ENCODE measurements at places on chromosomes 16 and 17. TPM values are rescaled to one million over a fixed set of nuclear protein-coding genes. Genes with fewer than 3 reads are reported as not detected.

SLC35G6 gene
- total RNA-seq = not detected

PITPNC1 gene
- 1.1 TPM for total RNA-seq

CCDC102A gene
- total RNA-seq = 3.0 TPM

- DNase-seq = no peak
Observed at GRCh38 chr16:64914-65255, 7.5 kb downstream of the RHBDF1 start.

GRCh38 chr17:61678339-61678738 is 87.3 kb upstream of the NACA2 start:
- DNase-seq = no peak

GRCh38 chr17:40577611-40578065 is 12.4 kb upstream of the CCR7 start:
- no peak for DNase-seq

- no peak for DNase-seq
Observed at GRCh38 chr17:34368946-34369500, 6.0 kb upstream of the CCL1 start.

GRCh38 chr16:85637061-85637807 is 24.1 kb downstream of the GSE1 start:
- DNase-seq = no peak

DNA sequence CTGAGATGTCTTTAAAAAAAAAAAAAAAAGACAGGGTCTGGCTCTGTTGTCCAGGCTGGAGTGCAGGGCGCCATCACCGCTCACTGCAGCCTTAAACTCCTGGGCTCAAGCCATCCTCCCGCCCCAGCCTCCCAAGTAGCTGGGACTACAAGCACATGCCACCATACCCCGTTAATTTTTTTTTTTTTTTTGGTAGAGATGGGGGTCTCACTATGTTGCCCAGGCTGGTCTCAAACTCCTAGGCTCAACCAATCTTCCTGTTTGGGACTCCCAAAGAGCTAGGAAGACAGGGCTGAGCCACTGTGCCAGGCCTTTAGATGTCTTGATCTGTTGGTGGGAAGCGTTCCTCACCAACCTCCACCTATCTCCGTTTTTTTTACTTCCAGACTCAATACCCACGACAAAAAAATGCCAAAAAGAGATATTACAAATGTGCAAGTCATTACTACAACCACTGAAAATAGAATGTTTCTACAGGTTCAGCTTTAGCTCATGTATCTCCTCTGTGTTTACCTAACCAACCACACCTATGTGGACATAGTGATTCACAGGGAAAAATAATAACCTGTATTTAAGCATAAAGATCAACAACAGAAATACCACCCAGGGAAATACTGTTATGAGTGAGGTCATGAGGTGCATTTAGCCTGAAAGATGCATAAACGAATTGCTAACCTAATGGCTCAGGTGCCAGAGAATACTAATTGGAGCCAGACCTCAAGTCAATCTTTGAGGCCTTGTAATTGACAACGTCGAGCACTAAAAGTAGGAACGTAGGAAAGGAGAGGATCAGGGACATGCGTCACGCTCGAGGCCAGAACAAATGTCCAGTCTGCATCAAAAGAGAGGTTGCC is 22.6 kb downstream of the NACA2 start:
- no peak for DNase-seq

DNA sequence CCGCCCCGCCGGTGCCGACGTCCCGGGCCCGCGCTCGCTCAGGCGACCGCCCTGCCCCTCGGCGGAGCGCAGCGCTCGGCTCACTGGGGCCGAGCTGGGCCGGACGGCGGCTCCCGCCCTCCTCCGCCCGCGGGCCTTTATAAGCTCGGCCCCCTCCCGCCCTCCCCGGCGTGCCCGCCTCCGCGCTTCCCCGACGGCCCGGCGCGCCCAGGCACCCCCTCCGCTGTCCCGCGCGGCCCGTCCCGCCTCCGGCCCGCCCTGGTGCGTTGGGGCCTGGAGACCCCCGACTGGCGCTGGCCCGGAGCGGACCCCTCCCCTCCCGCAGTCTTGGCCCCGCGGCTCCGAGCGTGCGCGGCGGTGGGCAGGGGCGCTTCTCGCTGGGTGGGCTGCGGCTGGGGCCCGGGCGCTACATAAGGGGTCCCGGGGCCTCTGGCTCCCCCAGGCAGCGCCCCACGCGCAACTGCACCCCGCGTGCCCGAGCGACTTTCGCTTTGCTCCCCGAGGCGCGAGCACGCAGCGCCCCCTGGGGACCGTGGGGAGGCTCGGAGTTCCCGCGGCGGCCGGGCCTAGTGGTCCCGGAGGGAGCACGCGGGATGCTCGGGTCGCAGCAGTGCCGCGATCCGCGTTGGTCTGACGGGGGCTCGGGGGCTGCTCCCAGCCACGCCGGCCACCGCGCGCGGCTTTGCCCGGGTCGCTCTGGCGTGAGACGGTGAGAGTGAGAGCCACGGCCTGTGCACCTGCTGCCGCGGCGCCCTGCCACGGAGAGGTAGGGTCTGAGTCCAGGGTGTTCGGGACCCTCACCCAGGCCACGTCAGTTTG is at the start of gene PIEZO1:
PIEZO1 (minus strand) TSS at position 115 of the 819 bp plus-strand sequence. CDS start 256 bp downstream, outside the sequence.
- DNase-seq = peak; percentile 93

DNA sequence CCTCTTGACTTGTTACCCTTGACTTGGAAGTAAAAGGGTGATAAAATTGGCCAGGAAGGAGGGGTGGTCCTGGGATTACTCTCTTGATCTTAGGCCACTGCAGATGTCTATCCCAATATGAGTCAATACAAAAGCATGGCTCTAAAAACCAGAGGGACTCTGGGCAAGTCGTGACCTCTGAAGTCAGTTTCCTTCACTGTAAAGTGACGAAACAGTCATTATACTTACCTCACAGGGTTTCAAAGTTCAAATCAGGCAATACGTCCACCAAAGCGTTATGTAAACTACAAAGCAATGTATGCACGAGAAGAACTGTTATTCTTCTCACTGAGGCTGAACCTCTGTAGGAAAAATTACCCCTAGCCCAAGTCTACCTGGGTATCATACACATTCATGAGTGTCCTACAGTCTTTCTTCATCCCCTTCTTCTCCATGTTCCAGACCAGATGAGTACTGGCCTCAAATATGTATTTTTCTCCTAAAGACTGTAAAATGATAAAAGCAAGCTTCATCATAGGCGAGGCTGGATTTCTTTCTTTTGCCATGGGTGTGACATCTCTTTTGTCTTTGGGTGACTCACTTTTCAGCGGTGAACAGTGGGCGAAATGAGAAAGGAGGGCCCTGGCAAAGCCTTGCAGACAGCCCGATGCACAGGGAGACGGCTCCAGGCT is 34.5 kb upstream of the CLEC18B start:
- DNase-seq = no peak

GRCh38 chr17:56902348-56902747 is 11.5 kb downstream of the TRIM25 start:
- no peak for DNase-seq

GRCh38 chr16:69131167-69131838 is 1.1 kb downstream of the CHTF8 start:
- DNase-seq = peak; percentile 79
